Keratinocyte (primary cell): ENCODE measurements at places on chromosomes 7 and 10. TPM values are rescaled to one million over a fixed set of nuclear protein-coding genes. Genes with fewer than 3 reads are reported as not detected.

The HKDC1 gene
- polyA plus RNA-seq, result 0.33 to 0.37 TPM (median 0.36 TPM) in 3 replicates

DNA sequence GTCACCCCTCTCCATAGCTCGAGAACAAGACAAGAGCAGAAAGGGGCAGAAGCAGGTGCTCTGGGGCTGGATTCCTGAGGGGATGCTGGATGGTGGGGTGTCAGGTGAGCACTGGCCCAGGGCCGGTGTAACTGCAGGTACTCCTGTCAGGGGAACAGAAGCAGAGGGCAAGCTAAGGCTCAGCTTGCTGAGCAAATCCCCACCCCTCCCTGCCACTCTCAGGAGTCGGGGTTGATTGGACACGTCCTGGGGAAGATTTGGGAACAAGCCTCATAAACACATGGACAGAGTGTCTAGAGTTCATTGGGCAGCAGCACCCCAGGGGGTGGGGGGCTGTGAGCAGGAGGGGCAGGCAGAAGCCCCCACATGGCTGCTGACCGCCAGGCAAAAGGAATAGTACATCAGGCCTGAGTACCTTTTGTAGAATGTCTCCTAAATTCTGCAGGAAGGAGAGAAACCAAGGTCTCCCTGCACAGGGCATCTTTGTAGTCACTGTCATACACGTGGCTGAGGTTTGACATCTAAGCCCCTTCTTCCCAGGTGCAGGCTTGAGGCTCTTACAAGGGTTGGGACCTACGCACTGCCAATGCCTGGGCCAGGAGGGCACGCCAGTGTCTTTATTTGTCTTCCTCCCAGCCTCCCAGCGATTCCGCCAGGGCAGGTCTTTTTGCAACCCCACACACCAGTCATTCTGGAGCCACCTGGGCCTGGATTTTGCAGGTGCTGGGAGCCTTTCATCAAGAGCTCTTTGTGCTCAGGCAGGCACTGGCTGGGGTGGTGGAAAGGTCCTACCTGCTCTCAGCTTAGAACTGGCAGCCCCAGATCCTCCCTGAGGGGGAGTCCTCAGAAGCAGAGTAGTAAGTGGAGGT lies 2.8 kb downstream of the CALML3 start:
- H3K4me1 ChIP-seq, result peaks cover 40% of the 10 kb centered on the region
- DNase-seq, result no peak
- no peak overlapping the region for H3K4me3 ChIP-seq
- no peaks in the 10 kb centered on the region for H3K27me3 ChIP-seq

The UCMA gene
- not detected in 3 replicates for polyA plus RNA-seq

The DDC gene
- not detected in 3 replicates for polyA plus RNA-seq

The TSPAN33 gene
- 0.71 to 1.1 TPM (median 0.93 TPM) in 3 replicates for polyA plus RNA-seq

The PNLIPRP3 gene
- 64.5 to 120 TPM (median 117 TPM) in 3 replicates for polyA plus RNA-seq

- DNase-seq, result no peak
- H3K27me3 ChIP-seq, result no peaks in the 10 kb centered on the region
- no peak overlapping the region for H3K27ac ChIP-seq
- H3K4me1 ChIP-seq, result no peaks in the 10 kb centered on the region
- H3K4me3 ChIP-seq, result no peak overlapping the region
- H3K36me3 ChIP-seq, result no peaks in the 10 kb centered on the region
Measured at GRCh38 chr10:650886-651615, 38.4 kb downstream of the DIP2C start.

The NET1 gene
- polyA plus RNA-seq, result 129 to 233 TPM (median 214 TPM) in 3 replicates

The TMEM273 gene
- not detected in 3 replicates for polyA plus RNA-seq

- DNase-seq, result no peak
- H3K27me3 ChIP-seq, result no peaks in the 10 kb centered on the region
- H3K4me3 ChIP-seq, result no peak overlapping the region
- peaks cover 36% of the 10 kb centered on the region for H3K4me1 ChIP-seq
- H3K27ac ChIP-seq, result peak overlapping the region; percentile 99
Measured at GRCh38 chr10:114322344-114322743, 82.0 kb downstream of the AFAP1L2 start.

The KCNH2 gene
- polyA plus RNA-seq, result 0.03 TPM in 1 of 3 replicates, not detected in the others

GRCh38 chr7:31340603-31341002 lies at the start of gene NEUROD6:
TSS of gene NEUROD6 (minus strand) at chr7:31340726. CDS start at chr7:31339268, 1,458 bp downstream.
- DNase-seq, result no peak
- no peaks in the 10 kb centered on the region for H3K36me3 ChIP-seq
- H3K27ac ChIP-seq, result no peak within 1 kb of the TSS
- H3K4me1 ChIP-seq, result no peaks in the 10 kb centered on the region

DNA sequence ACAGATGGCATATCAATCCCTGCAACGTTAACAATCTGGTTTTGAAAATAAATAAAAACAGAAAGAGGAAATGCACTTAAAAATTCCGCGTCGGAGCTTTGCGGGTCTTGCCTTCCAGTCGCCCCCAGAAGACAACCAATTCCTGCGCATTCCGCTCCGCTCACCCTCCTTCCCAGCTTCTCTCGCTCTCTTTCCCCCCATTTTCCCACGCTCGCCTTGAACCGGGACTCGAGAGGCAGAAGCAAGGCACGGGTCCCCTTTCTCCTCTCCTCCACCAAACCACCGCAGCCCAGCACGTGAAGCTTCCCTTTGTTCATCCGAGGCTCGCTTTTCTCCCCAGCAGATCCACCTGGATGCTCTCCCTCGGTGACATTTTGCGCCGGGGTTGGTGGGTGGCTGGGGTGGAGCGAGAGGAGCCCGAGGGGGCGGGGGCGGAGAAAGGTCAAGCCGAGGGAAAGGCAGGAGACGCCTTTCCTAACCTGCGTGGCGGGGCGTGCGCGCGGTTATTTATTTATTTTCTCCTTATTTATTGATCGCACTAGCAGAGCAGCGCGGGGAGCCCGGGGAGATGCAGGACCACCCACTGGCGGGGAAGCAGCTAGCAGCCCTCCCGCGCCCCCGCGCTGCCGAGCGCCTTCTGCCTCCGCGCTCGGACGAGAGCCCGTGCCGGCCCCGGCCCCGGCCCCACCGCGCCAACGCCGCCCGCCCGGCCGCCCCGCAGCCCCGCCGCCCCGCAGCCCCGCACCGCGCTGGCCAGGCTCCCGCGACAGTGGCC lies at the start of gene KCND2:
Gene KCND2 (plus strand): TSS at position 475 of the 775 bp plus-strand sequence.
- peaks cover 24% of the 10 kb centered on the region for H3K27me3 ChIP-seq
- H3K27ac ChIP-seq, result no peak within 1 kb of the TSS
- no peak for DNase-seq
- H3K36me3 ChIP-seq, result no peaks in the 10 kb centered on the region
- peaks cover 9% of the 10 kb centered on the region for H3K4me1 ChIP-seq

The METTL27 gene
- 0.90 to 1.4 TPM (median 0.97 TPM) in 3 replicates for polyA plus RNA-seq

The UMAD1 gene
- 12.5 to 18.2 TPM (median 13.2 TPM) in 3 replicates for polyA plus RNA-seq

GRCh38 chr7:47763063-47763974 lies 181.4 kb upstream of the TNS3 start:
- no peaks in the 10 kb centered on the region for H3K36me3 ChIP-seq
- H3K4me3 ChIP-seq, result no peak overlapping the region
- no peak overlapping the region for H3K27ac ChIP-seq
- no peak for DNase-seq
- H3K4me1 ChIP-seq, result peaks cover 1% of the 10 kb centered on the region

GRCh38 chr7:12378389-12378788 lies 25.3 kb downstream of the VWDE start:
- no peak for DNase-seq
- no peak overlapping the region for H3K4me3 ChIP-seq
- no peaks in the 10 kb centered on the region for H3K27me3 ChIP-seq
- no peak overlapping the region for H3K27ac ChIP-seq
- no peaks in the 10 kb centered on the region for H3K4me1 ChIP-seq

The TLX1 gene
- polyA plus RNA-seq, result not detected in 3 replicates

GRCh38 chr7:152076940-152077933 lies 51.8 kb downstream of the GALNT11 start:
- peaks cover 5% of the 10 kb centered on the region for H3K4me1 ChIP-seq
- no peak overlapping the region for H3K4me3 ChIP-seq
- no peak for DNase-seq
- H3K27me3 ChIP-seq, result no peaks in the 10 kb centered on the region
- H3K27ac ChIP-seq, result no peak overlapping the region

GRCh38 chr7:22005151-22005550 lies 59.5 kb upstream of the CDCA7L start:
- H3K27ac ChIP-seq, result no peak overlapping the region
- no peak for DNase-seq
